ENCODE measurements at places on chromosomes 6 and 20.

GRCh38 chr20:38806855-38807655 is 1.6 kb downstream of the PPP1R16B start:
- no peak for DNase-seq

DNA sequence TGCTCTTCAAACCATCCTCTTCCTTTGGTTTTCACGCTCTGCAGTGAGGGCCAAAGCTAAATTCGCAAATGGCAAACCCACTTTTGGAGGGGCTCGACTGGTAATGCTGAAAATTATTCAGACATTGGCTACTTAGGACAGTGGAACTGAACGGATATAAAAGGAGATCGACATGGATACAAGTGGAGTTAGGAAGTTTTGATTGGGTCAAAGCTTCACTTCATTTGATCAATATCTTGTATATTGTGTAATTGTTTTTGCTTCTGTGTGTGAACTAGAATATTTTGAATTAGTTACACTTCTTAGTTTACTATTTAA is 1.2 kb downstream of the FAM8A1 start:
- DNase-seq: peak; percentile 19

GRCh38 chr6:48426636-48427035 is 315.6 kb upstream of the PTCHD4 start:
- DNase-seq: no peak

DNA sequence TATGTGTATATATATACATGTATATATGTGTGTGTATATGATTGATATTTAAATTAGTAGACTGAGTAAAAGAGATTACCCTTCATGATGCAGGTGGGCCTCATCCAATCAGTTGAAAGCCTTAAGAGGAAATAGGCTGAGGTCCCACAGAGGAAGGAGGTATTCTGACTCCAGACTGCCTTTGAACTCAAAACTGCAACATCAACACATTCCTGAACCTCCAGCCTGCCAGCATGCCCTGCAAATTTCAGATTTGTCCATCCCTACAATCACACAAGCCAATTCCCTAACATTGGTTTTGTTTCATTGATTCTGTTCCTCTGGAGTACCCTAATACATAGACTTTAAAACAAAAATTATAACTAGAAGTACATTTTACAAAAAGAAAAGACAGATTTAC is 22.9 kb downstream of the SPINT4 start:
- no peak for DNase-seq

DNA sequence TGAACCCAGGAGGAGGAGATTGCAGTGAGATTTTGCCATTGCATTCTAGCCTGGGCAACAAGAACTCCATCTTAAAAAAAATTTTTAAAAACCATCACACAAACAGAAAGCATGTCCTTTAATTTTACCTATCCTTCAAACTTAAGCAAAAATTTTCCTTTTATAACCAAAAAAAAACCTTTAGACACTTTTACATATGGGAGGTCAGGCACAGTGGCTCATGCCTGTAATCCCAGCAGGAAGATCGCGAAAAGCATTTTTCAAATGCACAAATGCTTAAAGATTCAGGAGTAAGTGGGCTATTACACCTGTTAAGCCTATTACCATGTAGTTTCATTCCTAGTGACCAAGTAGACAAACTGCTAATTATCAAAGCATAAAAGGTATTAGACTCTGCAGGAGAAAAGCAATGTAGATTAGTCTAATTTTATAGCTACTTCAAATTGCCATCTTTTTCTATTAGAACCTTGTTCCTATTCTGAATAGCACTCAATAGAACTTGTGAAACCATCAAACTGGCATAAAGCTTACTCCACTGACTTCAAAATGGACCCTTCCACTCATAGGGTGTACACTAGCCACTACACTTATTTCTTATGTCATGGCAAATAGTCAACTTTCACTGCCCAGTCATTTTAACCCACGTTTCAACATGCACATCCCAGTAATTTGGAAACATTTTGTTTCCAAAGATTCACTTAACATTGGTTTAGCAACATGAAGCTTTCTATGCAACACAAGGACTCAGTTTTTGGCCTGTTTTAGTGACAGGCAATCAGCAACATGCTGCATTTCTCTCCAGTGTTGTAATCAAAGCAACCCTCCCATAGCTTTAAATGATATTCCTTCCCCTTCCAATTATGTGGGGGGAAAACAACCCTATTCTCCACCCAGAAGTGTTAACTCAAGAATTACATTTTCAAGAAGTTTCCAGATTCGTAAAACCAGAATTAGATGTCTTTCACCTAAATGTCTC is 4.0 kb downstream of the EEF1A1 start:
- DNase-seq: no peak

- no peak for DNase-seq
These were observed 22.3 kb downstream of the HLA-DOB start for GRCh38 chr6:32794510-32794909.

GRCh38 chr6:101402622-101403031 is 9.1 kb downstream of the GRIK2 start:
- DNase-seq: no peak

- no peak for DNase-seq
These were observed 23.8 kb downstream of the SIM1 start for GRCh38 chr6:100440935-100441334.

- DNase-seq: no peak
These were observed 595 bp upstream of the SRF start for GRCh38 chr6:43170417-43170930.

GRCh38 chr6:156654919-156655918 is 122.0 kb upstream of the ARID1B start:
- DNase-seq: no peak

DNA sequence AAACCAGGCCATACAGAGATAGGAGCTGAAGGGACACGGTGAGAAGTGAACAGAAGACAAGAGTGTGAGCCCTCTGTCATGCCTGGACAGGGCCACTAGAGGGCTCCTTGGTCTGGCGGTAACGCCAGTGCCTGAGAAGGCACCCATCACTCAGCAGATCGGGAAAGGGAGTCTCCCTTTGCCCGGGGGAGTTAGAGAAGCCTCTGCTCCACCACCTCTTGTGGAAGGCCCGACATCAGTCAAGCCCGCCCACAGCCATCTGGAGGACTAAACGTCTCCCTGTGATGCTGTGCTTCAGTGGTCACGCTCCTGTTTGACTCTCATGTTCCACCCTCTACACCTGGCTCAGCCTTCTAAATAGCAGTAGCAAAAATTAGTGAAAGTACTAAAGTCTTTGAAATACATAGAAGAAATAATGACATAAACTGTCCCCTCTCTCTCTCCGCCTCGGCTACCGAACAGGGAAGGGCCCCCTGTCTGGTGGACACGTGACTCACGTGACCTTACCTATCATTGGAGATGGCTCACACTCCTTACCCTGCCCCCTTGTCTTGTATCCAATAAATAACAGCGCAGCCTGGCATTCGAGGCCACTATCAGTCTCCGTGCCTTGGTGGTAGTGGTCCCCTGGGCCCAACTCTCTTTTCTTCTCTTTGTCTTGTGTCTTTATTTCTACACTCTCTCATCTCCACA is 66.7 kb downstream of the RPP21 start:
- peak; percentile 51 for DNase-seq
